Adrenal gland (tissue), 19 donors: ENCODE measurements at places on chromosomes 2 and 18.
A peak's percentile ranks its signal among the peaks of the same experiment; 100 is the strongest.

DNA sequence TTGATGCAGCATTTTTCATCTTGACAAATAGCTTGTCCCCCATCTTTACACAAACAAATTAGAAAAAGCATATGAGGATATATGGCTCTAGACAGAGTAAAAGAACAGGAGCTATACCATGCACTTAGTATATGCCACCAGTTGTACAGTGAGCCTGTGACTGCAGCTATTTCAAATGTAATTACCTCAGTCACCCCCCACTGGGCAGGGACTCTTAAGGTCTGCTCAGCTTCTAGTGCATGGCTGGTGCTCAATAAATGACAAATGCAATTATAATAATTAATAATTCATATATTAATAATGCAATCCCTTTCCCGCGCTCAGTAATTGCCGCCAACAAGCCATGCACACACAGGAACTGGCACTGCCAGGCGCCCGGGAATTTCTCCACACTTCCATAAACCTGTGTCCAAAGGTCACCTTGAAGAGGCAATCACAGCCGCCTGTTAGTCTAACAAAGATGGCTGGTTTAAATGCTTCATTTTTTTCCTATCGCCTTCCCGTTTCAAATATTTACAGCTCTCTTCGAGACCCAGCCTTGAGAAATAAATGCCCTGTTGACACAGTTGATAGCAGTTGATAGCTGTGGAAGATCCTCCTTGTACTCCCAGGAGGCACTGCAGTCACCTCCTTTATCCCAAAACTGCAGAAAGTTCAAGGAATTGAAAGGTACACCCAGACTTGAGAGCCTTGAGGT is 156.6 kb downstream of the INO80D start:
- no peak for DNase-seq

GRCh38 chr2:224887141-224887540 is 155.1 kb downstream of the DOCK10 start:
- no peak for DNase-seq

GRCh38 chr2:25165992-25166875 is 2.1 kb downstream of the POMC start:
- peak; percentile 63 for DNase-seq

- no peak for DNase-seq
These were observed 4.7 kb upstream of the STAT1 start for GRCh38 chr2:191018643-191019119.

- no peak for DNase-seq
These were observed 6.8 kb upstream of the DNAJB2 start for GRCh38 chr2:219272356-219272755.

GRCh38 chr2:84881581-84882413 is 913 bp upstream of the TRABD2A start:
- peak; percentile 75 for DNase-seq
